CD4-positive, alpha-beta T cell treated with Interleukin-4 for 4 hours (primary cell): ENCODE measurements at places on chromosomes 7 and 10.
A peak's percentile ranks its signal among the peaks of the same experiment; 100 is the strongest.

GRCh38 chr10:124722798-124723783 is 21.1 kb downstream of the FAM53B start:
- DNase-seq = peak; percentile 93

DNA sequence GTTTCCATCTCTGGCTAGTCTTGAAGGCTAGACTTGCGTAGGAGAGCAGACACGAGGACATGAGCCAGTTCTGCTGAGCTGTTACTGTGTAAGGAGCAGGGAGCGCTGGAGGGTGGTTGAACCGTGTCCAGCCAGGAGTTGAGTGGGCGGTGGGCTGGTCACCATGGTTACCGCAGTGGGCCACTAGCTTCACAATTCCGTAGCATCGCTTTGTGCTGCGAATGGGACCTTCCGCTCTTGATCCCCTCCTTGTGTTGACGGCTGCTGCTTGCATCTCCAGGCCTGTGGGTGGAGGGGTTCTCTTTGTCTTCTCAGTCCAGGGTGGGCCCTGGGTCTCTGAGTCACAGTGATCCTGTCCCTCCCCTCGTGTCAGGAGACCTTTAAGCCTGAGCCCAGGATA is 49.4 kb upstream of the OCM start:
- DNase-seq = no peak

DNA sequence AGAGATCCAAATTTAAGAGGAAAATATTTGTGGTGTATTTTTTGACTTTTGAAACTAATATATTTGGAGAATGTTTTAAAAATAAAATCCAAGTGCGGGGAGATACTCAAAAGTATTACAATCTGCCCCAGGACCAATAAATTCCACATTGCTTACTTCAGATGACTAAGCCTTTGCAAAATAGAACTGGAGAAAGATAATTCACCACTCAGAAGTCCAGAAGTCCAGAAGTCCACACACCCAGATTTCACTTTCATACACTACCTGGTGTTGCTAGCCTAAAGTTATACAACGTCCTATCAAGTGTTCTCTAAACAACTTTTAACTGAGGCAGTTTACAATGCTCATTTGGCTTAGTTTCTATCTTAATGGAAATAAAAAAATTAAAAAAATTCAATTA is 487.0 kb upstream of the SEMA3D start:
- DNase-seq = no peak

DNA sequence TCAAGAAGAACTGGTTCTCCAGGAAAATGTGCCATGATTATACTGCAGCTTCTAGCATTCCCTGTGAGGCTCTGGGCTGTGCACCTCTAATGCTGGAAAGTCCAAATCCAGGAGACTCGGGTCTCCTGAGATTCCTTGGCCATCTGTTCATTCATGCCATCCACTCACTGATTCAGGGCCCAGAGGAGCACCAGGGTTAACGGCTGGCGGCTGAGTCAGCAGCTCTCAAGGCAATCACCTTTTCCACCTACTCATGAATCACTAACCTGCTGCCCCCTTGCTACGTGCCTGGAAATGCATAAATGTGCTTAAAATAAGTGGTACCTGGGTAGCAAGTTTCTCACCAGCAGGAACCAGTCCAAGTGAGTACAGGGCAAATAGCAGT is 132.7 kb downstream of the KCNMA1 start:
- DNase-seq = no peak

- no peak for DNase-seq
Observed at GRCh38 chr10:63496561-63496960, 24.6 kb upstream of the REEP3 start.

GRCh38 chr10:132624061-132624846 is 86.7 kb downstream of the INPP5A start:
- DNase-seq = no peak

GRCh38 chr7:24952464-24952863 is 27.5 kb downstream of the OSBPL3 start:
- no peak for DNase-seq

GRCh38 chr7:1713502-1714484 is 43.7 kb downstream of the ELFN1 start:
- no peak for DNase-seq

DNA sequence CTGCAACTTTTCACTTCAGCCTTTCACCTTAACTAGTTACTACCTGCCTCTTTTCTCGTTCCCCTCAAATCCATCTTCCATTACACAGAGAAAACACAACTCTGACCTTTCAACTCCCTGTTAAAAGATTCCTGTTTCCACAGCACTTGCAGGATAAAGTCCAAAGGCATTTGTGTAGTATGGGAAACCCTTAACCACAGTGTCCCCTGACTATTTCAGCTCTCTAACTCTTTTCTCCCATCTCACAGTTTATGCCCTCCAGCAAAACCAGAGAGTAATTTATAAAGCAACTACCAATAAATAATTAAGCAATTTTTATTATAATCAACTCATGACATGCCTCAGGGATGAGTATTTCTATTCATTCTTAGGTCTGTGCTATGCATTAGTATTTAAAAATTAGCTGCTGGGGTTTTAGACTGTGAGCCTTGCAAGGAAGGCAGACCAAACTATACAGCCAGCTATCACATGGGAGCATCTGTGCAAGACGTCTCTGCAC is 51.0 kb downstream of the COL1A2 start:
- DNase-seq = no peak

- DNase-seq = no peak
Observed at GRCh38 chr7:151657173-151657572, 137.5 kb upstream of the RHEB start.

GRCh38 chr7:44348300-44348699 is 22.9 kb upstream of the CAMK2B start:
- no peak for DNase-seq

DNA sequence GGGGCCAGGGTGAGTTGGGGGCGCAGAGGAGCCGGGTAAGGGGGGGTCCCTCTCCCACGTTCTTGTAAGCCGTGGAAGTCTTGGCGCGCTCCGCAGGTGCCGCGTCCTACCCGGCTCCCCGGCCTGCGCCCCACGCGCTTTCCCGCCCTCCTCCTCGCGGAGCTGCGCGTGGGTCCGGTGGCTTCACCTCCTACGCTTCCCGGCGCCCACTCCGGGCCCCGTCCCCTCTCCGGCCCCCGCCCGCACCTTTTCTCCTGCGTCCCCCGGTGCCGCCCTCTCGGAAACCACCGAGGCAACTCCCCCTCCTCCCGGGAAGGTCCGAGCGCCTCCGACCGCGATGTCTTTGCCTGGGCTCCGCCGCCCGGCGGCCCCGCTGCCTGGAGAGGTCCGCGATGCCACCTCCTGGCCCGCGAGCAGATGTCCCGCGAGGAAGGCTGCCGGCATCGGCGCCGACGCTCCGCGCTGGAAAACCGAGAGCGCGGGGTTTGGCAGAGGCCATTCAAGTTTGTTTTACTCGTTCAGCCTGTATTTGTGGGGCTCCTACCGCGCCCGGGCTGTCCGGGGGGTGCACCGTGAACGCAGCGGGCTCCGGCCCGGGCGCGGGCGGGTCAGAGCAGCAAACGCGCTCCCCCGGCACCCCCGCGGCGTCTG is 2.4 kb upstream of the NKX6-2 start:
- no peak for DNase-seq

- no peak for DNase-seq
Observed at GRCh38 chr10:73648975-73649829, 6.6 kb downstream of the SYNPO2L start.

DNA sequence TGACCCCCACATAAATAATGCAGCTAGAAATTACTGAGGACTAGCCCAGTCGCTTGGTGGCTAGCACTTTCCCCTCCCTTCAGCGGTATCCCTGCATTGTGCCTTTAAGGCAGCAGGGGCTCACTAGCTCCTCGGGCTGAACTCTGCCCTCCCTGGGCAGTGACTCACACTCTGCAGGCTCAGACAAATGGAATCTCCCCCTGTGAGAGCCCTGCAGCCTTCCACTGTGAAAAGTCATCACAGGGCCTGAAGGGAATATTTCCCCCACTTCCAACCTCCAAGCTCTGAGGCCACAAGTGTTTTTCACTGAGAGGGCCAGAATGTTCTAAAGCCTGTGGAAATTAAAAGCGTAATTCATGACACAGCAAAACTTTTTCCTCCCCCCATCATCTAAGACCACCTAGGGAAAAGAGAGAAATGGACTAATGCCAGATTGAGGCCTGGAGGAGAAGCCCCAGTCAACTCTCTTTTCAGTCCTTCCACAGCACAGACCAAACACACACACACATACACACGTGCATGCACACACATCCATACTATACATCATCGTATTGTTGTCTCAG is 93.6 kb upstream of the COL1A2 start:
- no peak for DNase-seq

DNA sequence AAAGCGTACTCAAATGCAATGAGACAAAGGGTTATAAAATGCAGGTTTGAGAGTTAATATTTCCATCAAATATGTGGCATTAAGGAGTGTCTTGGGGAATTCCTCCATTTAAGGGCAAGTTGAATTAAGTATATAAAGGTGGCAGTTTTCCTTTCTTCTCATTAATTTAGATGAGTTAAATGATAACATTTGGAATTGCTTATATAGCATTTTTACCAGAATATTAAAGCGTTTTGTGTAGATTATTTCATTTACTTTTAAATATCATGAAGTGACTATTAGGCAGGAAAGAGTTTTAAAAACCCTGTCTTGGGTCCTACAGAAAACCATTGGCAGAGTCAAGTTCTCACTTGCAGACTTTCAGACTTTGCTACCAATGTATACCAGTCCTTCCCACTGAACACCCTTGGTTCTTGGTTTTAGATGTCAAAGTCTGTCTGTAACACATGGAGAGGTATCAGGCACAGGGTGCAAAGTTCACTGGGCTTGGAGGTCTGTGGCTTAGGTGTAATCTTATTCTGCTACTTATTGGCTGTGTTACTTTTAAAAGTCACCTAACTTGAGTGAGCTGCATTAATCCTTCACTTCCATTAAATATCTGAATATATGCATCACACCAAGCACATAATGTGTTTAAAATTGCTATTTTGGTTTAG is 51.0 kb downstream of the ASB4 start:
- no peak for DNase-seq

GRCh38 chr7:27611059-27611458 is 51.6 kb downstream of the HIBADH start:
- no peak for DNase-seq

- no peak for DNase-seq
Observed at GRCh38 chr7:20862554-20862953, 75.9 kb upstream of the SP8 start.

- DNase-seq = no peak
Observed at GRCh38 chr10:88991899-88992320, 1.3 kb downstream of the FAS start.

DNA sequence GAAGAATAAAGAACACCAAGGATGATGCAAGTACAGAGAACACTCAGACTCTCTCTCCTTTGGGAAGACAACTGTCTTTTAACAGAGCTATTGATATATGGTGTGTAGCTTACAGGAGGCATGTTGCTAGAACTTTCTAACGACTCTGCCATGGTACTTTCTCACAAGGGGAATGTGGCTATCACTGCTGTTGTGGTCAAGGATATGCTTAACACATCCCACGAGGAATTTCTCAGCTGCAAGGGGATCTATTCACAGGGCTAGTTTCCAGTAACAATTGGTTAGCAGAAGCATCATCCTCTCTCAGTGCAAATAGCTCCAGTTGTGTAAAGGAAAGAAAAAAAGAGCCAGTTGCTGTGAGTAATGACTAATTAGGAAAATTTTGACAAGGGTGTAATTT is 826.0 kb downstream of the SORCS1 start:
- no peak for DNase-seq

DNA sequence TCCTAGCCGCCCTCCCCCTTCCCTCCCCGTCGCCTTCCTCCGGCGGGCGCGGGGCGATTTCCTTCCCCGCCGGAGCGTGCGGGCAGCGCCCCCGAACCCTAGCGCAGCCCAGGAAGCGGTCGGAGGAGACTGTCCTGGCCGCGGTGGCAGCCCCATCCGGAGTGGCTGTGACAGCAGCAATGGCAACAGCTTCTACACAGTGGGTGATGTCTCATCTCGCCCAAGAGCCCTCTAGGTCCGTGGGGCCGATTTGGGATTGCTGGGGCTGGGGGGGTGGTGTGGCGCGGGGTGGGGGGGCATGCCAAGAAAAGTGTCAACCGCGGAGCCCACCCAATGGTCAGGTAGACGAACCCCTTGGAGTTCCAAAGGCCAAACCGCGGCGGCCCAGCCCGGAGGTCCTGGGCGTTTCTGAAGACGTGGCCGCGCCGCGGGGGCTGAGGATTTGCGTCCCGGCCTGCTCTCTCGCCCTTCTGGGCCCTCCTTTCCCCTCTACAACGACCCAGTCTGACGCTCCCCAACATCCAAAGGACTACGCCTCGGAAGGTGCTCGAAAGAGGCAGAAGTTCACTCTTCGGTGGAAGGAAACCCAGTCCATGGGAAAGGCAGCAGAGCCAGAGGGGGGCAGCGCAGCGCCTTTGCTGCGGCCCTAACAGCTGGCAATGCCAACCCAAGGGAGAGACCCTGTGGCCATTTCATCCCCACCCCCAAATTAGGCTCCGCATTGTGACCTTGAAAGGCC is 603 bp upstream of the TWIST1 start:
- DNase-seq = no peak

DNA sequence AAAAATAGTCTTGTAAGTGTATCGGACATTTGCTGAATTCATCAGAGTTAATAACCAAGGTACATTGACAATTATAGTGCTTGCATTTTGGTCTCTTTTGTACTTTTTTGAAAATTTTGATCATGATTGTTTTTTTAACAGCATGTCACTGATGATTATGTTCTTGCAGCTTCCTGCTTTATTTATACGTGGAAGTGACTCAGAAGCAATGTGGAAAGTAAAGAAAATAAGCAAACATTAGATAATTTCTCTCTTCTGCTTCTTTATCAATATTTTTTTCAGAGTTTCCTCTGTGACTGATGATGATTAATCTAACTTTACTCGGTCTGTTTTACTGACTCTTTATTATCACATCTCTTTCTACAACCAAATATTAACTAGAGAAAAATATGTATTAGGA is 1351.9 kb downstream of the REEP3 start:
- no peak for DNase-seq

- no peak for DNase-seq
Observed at GRCh38 chr7:590731-591551, 71.3 kb upstream of the PDGFA start.

DNA sequence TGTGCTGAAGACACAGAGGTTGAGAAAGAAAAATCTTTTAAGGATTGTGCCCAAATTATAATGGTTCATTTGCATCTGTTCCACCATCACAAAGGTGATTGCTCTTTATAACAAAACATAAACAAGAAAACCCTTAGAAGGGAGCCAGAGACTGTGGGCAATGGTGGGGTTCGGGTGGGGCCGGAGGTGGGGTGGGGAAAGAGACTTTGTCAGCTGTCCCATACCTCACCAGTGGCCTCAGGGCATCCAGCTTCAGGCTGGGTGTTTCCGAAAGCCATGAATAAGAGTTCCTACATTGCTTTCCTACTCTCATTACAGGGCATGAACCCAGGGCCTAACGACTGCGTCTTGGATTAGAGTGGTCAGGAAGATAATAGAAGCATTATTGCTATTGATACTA is 227.9 kb downstream of the PHTF2 start:
- no peak for DNase-seq

- no peak for DNase-seq
Observed at GRCh38 chr10:35780970-35781642, 139.0 kb upstream of the FZD8 start.

GRCh38 chr7:16989811-16990413 is 108.1 kb upstream of the AGR3 start:
- DNase-seq = no peak
